A673 (cell line): ENCODE measurements at places on chromosomes 4 and X. TPM values are rescaled to one million over a fixed set of nuclear protein-coding genes. Genes with fewer than 3 reads are reported as not detected.

Gene DIPK2B
- total RNA-seq, result not detected in 2 replicates

Gene WDFY3
- 42.9 and 43.4 TPM in 2 replicates for total RNA-seq

Gene XPNPEP2
- total RNA-seq, result not detected in 2 replicates

GRCh38 chr4:1027915-1028238, 16.5 kb downstream of the FGFRL1 start:
- no peak overlapping the region for H3K4me3 ChIP-seq
- no peak overlapping the region for H3K27ac ChIP-seq
- DNase-seq, result no peak
- H3K36me3 ChIP-seq, result peaks cover 6% of the 10 kb centered on the region
- no peaks in the 10 kb centered on the region for H3K27me3 ChIP-seq

DNA sequence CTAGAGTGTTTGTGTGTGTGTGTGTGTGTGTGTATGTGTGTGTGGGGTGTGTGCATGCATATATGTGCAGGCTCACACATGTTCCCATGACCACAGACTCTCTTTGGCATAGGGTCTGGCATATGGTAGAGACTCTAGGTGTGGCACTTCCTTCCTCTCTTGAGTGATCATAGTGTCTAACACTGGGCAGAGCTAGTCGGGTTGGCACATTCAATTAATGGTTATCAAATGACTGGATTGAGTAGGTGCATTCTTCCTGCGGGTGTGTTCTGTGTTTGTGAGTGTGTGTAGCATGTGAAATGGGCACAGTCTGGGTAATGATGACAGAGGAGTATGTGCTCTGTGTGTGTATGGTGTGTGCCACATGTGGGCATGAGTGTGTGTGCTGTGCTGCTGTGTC, 106.5 kb downstream of the EFNB1 start:
- H3K4me1 ChIP-seq, result peaks cover 15% of the 10 kb centered on the region
- no peak overlapping the region for H3K4me3 ChIP-seq
- H3K27ac ChIP-seq, result no peak overlapping the region
- no peaks in the 10 kb centered on the region for H3K27me3 ChIP-seq

GRCh38 chr4:76563454-76564122, 128.6 kb downstream of the SHROOM3 start:
- no peak overlapping the region for H3K27ac ChIP-seq
- no peak for DNase-seq
- H3K4me3 ChIP-seq, result no peak overlapping the region
- H3K4me1 ChIP-seq, result no peaks in the 10 kb centered on the region
- H3K36me3 ChIP-seq, result no peaks in the 10 kb centered on the region

GRCh38 chr4:674172-675035, at the start of the genes ATP5ME and MYL5:
ATP5ME (minus strand) TSS chr4:674276; CDS start chr4:674247, 29 bp downstream.
MYL5 (plus strand) TSS chr4:674542; CDS start chr4:678027, 3,485 bp downstream.
- peaks cover 14% of the 10 kb centered on the region for H3K4me1 ChIP-seq
- H3K27ac ChIP-seq, result peak within 1 kb of the TSS; percentile 98
- H3K36me3 ChIP-seq, result peaks cover 22% of the 10 kb centered on the region
- H3K4me3 ChIP-seq, result peak within 1 kb of the TSS; percentile 98

- H3K27me3 ChIP-seq, result no peaks in the 10 kb centered on the region
- H3K4me1 ChIP-seq, result no peaks in the 10 kb centered on the region
- DNase-seq, result no peak
- H3K27ac ChIP-seq, result no peak overlapping the region
- H3K36me3 ChIP-seq, result no peaks in the 10 kb centered on the region
Measured at GRCh38 chrX:119495734-119496726, 27.8 kb downstream of the SLC25A5 start.

DNA sequence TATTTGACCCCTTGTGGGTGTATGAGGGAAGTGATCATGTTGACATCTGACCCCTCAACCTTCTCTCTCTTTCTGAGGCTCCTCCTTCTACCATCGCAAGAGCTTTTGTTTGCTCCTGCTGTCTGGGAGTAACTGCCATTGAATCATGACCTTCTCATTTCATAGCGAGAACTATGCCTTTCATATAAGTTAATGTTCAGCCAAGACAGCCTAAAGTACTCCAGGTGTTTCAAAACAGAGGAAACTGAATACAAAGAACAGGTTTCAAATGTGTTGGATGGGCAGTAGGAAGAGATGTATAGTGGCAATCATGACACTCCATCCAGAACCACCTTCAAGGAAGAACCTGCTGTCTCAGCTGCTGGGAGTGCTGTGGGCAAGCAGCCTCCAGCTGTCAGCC, 403.1 kb downstream of the MID1IP1 start:
- no peaks in the 10 kb centered on the region for H3K4me1 ChIP-seq
- no peak overlapping the region for H3K27ac ChIP-seq
- H3K4me3 ChIP-seq, result no peak overlapping the region
- no peaks in the 10 kb centered on the region for H3K27me3 ChIP-seq
